ENCODE measurements at places on chromosomes 3 and 15.

DNA sequence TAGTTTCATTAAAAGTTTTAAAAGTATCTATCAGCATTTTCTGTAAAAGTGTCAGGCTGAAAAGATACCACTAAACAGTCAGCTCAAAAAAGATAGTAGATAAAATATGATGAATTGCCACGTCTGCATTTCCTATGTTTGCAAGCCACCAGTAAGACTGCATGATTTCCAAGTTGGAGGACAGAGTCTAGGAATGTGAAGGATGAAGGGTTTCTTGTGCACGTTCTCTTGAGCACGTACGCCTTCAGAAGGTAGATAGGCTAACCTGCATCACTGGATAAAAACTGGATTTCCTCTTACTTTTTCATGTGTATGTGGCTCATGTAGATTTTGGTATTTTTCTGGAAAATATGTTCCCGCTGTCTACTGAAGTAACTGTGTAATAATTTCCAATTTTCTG is 9.9 kb upstream of the SEMA6D start:
- DNase-seq: no peak

DNA sequence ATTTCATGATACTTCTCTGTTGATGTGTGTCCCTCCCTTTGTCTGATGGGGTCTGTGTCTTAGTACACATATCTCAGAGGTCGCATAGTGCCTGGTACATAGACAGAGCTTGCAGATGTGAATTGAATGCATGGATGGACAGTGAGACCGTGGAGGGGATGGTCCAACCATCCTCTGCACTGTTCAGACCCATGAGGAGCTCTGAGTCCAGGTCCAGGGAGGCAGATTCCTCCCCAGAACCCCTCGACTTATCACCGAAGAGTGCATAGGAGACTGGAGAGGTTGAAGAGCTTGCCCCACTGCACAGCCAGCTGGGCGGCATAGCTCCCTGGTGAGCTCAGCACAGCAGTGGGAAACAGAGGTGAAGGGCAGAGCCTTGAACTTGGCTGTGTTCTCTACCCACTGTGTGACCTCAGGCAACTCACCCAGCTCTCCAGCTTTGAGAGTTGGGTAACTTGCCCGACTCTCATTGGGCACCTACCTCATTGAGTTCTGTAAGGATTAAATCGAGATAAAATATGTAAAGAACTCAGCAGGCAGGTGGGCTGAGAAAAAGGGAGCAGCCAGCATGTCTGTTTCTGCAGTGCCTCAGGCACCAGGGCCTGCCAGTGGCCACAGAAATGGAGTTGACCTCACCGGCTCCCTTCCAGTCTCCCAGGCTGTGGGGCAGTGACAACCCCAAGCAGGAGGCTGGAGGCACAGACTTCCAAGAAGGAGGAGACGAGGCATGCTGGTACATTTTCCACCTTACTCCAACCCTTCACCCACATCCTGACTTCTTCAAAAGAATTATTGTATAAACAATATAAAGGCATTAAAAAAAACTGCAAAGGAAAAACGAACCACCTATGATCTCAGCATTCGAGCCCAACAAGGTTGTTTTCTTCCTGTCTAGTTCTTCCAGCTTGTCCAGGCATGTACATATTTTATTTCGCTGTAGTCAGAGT is 54.1 kb upstream of the TFRC start:
- DNase-seq: no peak

- DNase-seq: no peak
These were observed 73.9 kb downstream of the PEX5L start for GRCh38 chr3:179962629-179963387.

- no peak for DNase-seq
These were observed 15.9 kb downstream of the ADCY5 start for GRCh38 chr3:123432832-123433523.

- DNase-seq: no peak
These were observed 16.1 kb upstream of the BLM start for GRCh38 chr15:90701048-90701447.

DNA sequence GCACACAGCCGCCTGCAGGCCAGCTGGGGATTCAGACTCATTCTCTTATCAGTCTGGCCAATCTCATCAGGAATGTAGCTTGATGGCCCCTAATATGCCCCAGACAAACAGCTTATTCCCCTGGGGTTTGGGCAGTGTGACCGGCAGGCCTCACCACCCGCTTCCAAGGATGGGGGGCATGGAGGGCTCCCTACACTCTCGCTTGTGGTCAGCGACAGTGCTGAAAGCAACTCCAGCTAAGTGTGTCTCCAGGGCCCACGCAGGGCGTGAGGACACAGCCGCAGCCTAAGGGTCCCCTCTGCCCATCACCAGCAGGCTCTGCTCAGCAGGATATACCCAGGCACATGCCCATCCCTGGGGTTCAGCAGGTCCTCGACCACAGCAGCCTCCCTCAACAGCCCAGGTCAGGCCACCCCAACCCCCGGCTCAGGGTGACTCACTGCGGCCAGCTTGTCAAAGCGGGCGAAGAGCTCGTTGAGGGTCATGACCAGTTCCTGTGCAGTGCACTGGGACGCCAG is 116.7 kb downstream of the ADCY5 start:
- DNase-seq: no peak

GRCh38 chr3:194874783-194875182 is 189.1 kb downstream of the FAM43A start:
- no peak for DNase-seq

GRCh38 chr3:10527295-10528001 is 22.1 kb upstream of the ATP2B2 start:
- DNase-seq: no peak

- no peak for DNase-seq
These were observed 15.3 kb downstream of the TTC21A start for GRCh38 chr3:39122813-39123212.

- no peak for DNase-seq
These were observed 1.7 kb downstream of the IP6K2 start for GRCh38 chr3:48715174-48715800.

DNA sequence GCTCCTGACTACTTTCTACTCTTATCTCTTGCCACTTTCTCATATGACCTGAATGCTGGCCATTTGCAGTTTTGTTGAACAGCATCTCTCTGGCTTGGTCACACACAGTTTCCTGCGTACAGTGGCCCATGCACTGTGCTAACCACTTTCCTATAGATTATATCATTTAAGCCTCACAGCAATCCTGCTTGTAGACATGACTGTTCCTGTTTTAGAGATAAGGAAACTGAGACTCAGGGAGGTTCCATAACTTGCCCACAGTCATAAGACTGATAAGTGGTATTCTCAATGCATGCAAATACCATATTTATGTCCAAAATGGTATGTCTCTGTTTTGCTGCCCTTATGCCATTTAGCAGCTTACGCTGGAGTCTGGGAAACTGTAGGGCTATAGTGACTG is 229.5 kb downstream of the NR1D2 start:
- DNase-seq: no peak

GRCh38 chr15:50232791-50233190 is 32.7 kb downstream of the HDC start:
- DNase-seq: no peak

DNA sequence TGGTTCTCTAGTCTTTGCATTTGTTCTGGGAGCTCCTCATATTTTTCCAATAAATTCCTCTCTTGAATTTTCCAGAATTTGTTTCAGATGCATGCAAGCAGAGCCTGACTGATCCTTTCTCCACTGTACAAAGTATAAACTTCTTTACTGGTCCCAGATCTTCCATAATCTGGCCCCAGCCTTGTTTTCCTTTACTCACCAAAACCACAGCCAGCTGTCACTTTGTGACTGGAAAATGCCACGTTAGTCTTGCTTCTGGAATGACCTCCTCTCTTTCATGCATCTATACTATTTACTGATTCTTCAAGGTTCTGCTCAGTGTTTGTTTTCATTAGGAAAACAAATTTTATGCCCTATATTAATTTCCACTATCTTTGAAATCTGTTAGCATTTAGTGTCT is 60.4 kb upstream of the SPPL2A start:
- DNase-seq: no peak

GRCh38 chr3:114417675-114418074 is 123.8 kb downstream of the TIGIT start:
- no peak for DNase-seq

GRCh38 chr3:72577190-72577589 is 271.1 kb downstream of the SHQ1 start:
- no peak for DNase-seq

GRCh38 chr15:87942316-87942715 is 314.2 kb downstream of the NTRK3 start:
- DNase-seq: no peak

GRCh38 chr3:14120111-14120920 is 4.4 kb downstream of the CHCHD4 start:
- DNase-seq: no peak

DNA sequence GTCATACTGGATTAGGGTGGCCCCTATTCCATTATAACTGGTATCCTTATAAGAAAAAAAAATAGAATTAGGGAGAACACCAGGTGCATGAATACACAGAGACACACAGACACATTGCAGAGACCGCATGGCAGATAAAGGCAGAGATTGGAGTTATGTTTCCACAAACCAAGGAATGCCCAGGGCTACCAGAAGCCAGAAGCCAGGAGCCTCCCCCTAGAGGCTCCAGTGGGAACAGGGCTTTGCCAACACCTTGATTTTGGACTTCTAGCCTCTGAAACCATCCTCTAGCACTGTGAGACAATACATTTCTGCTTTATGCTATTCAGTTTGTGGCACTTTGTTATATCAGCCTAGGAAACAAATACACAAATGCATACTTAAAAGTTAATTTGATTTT is 10.4 kb downstream of the GOLM2 start:
- no peak for DNase-seq

GRCh38 chr15:70067011-70067410 is 30.7 kb downstream of the TLE3 start:
- no peak for DNase-seq

- no peak for DNase-seq
These were observed 3.2 kb downstream of the TNIK start for GRCh38 chr3:171456765-171457606.

DNA sequence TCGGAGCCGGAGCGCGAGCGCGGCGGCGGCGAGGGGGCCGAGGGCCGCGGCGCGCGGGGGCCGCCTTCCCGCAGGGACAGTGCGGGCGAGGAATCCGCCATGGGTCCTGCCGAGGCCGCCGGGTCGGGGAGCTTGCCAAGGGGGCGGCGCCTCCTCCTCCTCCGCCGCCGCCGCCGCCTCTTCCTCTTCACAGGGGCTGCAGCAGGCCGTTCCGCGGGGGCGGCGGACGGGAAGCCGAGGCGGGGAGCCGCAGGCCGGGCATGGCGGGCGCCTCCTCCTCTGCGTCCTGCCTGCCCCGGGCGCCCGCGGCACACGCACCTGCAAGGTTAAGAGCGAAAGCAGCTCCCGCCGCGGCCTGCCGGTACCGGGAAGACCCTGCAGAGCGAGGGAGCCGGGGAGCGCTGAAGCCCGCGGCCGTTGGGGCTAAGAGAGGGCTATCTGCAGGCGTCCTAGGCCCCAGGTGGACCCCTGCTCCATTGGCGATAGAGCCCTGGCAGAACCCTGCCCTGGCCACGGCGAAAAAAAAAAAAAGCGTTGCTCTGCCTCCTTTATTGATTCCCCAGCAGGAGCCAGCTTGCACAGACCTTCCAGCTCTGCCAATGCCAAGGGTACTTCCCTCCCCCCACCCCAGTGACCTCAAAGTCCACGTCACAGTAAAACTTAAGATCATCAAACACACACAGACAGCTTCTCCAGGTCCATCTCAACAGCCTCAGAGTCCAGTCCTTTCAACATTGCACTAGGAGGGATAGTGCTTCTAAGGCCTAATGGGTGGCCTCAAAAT is at the start of gene LYSMD2:
TSS of gene LYSMD2 (minus strand) at position 134 of the 784 bp plus-strand sequence. CDS start at position 101, 33 bp downstream.
- peak; percentile 87 for DNase-seq

DNA sequence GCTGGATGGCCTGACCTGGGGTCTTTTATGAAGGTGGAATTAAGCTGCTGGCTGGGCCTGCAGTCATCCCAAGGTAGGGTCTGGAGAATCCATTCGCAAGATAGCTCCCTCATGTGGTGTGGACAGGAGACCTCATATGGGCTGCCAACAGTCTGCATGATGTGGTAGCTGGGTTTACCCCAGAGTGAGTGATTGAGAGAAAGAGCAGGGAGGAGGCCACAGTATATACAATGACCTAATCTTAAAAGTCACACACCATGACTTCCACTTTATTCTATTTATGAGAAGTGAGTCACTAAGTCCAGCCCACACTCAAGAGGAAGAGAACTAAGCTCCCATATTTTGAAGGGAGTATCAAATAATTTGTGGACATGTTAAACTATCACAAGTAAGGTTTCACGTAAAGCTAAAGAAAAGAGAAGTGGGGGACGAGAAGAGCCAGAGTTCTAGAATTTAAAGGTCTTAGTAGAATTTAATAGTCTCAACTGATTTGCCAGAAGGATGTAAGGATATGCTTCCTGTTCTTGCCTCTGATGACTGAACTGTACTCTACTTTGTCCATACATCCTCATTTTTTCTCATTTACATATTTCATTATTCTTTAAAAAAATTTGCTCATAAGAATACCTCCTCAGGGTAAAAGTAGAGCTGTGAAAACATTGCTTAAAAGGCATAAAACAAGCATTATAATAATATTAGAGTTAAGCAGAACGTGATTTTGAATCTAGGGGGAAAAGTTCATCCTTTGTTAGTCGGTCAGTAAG is 184.4 kb downstream of the PEX5L start:
- DNase-seq: no peak

GRCh38 chr3:13119471-13120220 is 46.4 kb upstream of the IQSEC1 start:
- no peak for DNase-seq

GRCh38 chr3:124530916-124531315 is 199.3 kb upstream of the UMPS start:
- DNase-seq: no peak

DNA sequence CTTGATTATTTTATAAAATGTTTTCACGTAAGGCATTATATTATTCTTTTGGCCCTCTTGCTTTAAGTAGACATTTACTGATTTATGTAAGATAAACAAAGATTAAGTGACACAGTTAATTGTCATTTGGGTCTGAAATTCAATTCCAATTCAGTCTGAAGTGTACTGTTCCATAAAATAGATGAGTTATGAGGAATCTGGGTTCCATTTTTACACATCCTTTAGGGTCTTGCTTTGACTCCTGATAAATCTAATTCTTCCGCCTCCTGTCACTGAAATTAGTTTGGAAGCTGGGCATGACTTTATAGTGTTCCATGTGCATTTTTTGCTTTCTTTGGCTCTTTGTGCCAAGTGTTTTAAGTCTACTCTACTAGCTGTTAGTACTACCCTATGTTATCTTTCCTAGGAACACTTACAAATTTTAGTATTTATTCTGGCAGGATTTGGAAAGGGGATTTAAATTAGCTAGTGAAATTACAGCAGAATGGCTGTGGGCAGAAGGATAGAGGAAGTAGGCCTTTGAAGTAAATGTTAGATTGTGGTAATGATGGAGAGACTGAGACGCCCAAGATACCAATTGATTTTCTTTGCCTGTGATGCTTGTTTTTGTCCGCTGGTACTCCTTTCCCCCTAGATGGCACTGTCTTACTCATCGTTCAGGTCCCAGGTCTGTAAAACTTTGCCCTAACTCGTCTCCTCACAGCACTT is 14.3 kb downstream of the ARL8B start:
- DNase-seq: no peak
